Stimulated activated CD8-positive, alpha-beta memory T cell treated with anti-CD3 and anti-CD28 coated beads, Interleukin-15, amount 100 ng/mL, for 4 hours (primary cell): ENCODE measurements at places on chromosomes 11 and 22.

GRCh38 chr11:131511794-131512193, 141.4 kb downstream of the NTM start:
- DNase-seq = no peak

GRCh38 chr11:93131709-93132108, 66.1 kb downstream of the SLC36A4 start:
- no peak for DNase-seq

GRCh38 chr11:112968941-112969713, 7.9 kb downstream of the NCAM1 start:
- no peak for DNase-seq

DNA sequence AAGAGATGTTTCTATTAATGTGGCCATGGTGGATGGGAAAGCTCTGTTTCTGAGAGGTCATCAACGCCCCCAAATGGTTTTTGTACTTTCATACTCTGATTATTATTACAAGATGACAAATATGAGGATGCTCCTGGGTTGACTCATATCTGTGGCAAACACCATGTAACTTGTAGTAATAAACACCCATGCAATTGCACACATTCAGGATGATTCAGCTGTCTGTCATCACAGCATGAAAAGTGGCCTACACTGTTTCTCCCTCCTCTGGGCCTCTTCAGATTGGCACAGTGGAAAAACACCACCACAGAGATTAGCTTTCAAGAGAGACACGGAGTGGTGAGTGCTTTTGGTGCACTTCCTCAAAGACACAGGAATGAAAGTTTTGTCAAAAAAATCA, 85.4 kb downstream of the MTNR1B start:
- DNase-seq = no peak

DNA sequence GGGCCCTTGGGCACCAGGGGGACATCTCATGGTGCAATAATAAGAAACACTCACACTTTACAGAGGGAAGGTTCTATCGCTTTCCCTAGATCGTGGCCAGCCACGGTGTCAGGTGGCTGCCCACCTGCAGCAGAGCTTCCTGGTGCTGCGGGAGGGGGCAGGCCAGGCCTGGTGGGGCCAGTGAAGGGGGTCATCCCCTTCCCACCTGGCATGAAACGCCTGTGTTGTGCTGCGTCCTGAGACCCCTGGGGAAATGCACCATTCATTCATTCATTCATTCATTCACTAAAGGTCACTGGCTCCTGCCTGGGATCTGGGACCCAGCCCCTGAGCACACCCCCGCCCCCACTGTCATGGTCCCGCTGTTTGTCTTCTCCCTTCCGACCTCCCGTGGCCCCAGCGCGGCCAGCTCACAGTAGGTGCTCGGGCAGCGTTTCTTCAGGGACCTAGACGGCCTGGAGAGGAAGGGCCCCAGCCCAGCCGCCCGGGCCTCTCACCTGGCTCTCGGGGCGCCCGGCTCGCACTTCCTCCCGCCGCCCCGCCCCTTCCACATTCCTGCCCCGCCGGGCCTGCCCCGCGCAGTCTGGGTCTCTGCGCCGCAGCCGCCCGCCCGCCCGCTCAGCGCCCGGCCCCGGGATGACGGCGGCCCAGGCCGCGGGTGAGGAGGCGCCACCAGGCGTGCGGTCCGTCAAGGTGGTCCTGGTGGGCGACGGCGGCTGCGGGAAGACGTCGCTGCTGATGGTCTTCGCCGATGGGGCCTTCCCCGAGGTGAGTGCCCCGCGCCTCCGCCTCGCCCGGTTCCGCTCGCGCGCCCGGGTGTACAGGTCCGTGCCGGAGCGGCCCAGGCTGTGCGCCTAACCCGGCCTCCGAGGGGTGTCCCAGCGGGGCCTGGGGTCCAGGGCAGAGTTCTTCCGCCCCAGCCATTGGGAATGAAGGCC, at the start of gene RHOD:
Gene RHOD (plus strand): TSS at position 581 of the 938 bp plus-strand sequence. CDS start 56 bp downstream, at position 637.
- no peak for DNase-seq

GRCh38 chr11:45079943-45080719, 66.3 kb upstream of the PRDM11 start:
- peak; percentile 22 for DNase-seq

DNA sequence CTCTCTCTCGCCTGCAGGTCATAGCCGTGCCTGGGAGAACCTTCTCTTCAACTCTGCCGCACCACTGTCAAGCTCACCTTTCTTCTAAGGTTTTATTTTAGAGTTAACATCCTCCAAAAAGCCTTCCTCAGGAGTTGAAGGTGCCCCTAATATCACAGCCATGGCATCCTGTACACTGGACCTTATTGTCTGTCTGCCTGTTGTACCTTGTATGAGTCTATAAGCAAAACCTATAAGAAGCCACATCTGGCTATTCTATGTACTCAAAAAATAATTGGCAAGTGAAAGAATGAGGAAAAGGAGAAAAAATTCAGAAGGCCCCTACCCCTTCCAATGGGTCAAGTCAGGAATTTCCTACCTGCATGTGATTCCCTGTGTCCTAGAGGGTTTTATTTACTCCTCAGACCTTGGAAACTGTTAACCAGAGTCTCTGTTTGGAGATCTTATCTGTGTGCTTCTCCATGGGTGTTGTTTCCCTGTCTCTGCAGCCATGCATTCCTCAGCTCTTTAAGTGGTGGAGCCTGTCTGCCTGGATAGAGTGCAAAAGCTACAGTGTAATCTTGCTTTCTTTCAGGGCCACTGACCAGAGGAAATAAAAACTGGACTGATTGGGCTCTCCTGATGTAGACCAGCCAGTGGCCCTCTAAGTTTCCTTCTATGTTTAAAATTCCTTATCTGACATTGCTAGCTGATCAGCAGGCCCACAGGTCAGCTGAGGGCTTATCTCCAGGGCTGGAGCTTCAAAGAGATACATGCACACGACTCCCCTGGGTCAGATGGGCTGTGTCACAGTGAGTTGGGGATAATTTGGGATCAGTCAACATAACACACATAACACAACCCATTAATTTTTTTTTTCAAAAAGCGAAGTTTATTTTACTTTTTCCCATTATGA, 37.6 kb upstream of the TMEM135 start:
- DNase-seq = no peak

- no peak for DNase-seq
Observed at GRCh38 chr11:86669424-86669823, 3.0 kb downstream of the ME3 start.

- DNase-seq = no peak
Observed at GRCh38 chr11:73210916-73211667, 7.0 kb upstream of the P2RY2 start.

DNA sequence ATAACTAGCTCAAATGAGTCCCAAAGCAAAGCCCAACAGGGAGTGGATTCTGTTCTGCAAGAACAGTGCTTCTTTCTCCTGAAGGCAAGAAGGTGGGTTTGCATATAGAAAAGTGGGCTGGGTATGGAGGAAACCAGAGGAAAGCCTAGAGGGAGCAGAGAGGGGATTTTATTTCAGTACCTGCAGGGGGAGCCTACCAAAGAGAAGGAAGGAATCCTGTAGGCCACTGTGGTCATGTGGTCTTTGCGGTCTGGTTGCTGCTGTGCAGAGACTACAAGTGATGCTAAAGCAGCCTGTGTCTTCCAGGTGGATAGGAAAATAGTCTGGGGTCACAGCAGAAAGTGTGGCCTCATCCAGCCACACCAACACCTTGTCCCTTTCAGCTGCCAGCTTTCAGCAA, 33.2 kb upstream of the ZBTB16 start:
- no peak for DNase-seq

DNA sequence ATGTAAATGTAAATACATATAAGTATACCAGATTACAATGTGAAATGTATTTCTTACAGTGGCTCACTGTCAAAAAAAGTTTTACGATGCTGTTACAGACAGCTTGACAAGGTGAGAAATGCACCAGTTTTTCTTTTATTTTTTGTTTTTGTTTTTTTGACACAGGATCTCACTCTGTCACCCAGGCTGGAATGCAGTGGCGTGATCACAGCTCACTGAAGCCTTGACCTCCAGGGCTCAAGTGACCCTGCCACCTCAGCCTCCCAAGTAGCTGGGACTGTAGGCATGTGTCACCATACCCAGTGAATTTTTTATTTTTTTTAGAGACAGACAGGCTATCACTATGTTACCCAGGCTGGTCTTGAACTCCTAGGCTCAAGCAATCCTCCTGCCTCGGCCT, 9.2 kb downstream of the CCDC73 start:
- no peak for DNase-seq

GRCh38 chr11:108859510-108859909, 194.6 kb downstream of the DDX10 start:
- DNase-seq = no peak
